ENCODE measurements at places on chromosomes 11 and 22.

GRCh38 chr11:35040221-35040942 lies 98.6 kb upstream of the CD44 start:
- DNase-seq = no peak

- DNase-seq = no peak
These were observed 16.8 kb upstream of the ADSL start for GRCh38 chr22:40329466-40329865.

DNA sequence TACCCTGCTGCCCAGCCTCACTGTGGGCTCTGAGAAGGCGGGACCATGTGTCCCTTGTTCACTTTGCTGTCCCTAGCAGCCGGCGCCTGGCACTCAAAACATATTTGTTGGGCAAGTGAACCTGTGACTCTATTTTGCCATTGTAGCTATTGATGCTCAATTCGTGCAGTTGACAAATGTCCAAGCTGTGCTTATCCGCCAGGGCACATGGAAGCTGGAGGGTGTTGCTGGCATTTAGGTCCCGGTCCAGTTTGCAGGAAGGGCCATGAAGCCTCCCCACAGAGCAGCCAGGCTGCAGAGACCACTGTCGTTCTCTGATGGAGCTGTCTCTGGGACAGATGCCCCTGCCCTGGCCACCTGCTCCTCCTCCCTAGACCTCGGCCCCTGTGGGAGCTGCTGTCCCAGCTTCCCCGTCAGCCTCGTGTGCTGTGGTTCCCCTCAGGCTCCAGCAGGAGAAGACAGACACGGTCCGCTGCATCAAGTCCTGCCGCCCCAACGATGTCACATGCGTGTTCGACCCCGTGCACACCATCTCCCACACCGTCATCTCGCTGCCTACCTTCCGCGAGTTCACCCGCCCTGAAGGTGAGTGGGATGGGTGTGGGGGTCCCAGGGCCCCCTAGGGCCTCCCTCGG lies 71.5 kb downstream of the FBLN1 start:
- DNase-seq = no peak

GRCh38 chr11:61632096-61632495 lies 48.1 kb upstream of the DAGLA start:
- DNase-seq = no peak

DNA sequence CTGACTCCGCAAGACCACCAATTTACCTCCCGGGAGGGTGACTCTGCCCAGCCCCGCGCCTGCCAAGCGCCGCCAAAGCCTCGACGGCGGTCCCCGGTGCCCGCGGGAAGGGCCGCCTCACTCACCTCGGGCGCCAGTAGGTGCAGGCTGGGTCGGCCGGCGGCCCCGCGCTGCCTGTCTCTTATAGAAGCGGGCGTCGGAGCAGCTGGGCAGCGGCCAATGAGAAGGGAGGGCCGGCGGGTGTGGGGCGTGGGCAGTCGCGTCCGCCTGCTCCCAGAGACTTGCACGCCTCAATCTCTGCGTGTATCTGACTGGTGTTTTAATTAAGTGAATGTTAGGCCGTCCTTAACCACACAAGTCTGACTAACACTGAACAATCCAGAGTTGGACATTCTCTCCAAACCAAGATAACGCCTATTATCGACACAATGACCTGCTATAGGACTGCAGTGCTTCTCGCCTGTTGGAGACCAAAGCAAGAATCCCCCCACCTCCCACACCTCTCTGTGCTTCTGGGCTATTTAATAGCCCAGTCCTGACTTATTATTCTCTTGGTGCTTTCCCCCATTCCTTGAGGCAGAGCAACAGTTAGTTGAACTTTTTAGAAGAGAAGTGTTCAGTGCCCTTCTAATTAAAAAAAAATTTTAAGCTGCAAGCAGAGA lies at the start of gene TPH1:
TPH1 (minus strand) TSS at position 154 of the 662 bp plus-strand sequence. CDS start 5,507 bp downstream, outside the sequence.
- DNase-seq = no peak

DNA sequence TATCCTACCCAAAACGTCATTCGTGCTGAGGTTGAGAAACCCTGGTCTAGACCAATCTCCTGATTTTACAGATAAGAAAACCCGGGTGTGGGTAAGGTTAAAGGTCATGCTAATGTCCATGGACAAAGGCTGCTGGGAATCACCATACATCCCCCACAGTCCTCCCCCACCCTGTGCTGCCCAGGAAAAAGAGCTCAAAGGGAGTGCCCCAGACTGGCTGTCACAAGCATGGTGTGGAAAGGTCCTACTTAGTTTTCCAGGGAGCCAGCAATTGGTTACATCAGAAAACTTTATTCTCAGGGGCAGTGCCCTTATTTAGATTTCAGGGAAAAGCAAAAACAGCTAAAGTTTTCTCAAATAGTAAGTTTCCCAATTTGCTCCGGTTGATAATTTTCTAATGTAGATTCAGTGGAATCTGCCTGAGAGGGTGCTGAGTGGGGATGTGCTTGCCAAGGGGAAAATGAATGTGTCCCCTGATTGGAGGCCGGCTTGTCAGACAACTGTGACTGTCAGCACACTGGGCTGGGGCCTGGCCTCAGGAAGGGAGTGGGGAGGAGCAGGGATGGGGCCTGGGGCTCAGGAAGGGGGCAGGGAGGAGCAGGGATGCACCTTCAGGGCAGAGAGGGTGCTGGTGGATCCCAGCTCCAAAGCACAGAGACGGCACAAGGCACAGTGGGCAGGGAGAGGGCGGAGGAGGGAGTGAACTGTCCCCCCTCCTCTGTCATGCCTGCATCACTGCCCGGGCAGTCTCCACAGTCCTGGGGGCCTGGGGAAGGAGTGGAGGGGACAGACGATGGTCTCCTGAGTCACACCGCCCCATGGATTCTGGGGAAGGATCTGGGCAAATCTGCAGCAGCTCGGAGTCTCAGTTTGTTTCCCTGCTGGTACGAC lies 263.6 kb downstream of the KIRREL3 start:
- no peak for DNase-seq

DNA sequence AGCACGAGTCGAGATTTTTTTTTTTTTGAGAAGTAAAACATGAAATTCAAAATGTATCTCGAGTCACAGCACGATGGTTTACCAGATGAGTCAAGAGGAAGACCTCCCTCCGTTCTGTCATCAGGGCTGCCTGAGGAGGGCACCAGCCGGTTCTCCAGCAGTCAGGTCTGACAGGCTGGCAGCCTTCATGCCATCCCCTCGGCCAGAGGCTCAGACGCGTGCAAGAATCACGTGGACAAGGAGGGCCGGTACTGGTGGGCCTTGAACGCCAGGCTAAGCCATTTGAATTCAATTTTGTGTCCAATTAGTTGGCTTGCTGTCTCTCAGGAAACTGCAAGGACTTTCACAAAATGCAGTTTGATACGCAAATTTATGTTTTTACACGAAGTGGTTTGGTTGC lies 1412.2 kb downstream of the BRD1 start:
- no peak for DNase-seq

- no peak for DNase-seq
These were observed 1005.8 kb upstream of the CCDC90B start for GRCh38 chr11:84292006-84292405.

GRCh38 chr22:44972363-44973083 lies 37.3 kb downstream of the PHF21B start:
- peak; percentile 58 for DNase-seq

DNA sequence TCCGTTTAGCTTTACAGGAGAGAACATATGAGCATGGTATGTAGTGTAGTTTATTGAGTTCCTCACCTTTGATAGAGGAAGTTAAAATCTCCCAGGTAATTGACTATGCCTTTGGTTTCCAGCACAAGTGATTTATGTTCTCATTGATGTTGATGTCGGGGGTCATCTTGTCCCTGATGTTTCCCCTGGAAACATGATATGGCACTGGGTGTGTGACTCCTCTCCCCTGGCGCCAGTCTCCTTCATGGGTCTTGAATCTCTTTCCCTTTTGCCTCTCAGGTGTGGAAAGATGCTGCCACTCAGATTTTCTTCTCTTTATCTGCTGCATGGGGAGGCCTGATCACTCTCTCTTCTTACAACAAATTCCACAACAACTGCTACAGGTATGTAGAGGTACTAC lies 28.3 kb downstream of the SLC6A5 start:
- no peak for DNase-seq

GRCh38 chr11:12618743-12619540 lies 55.3 kb upstream of the TEAD1 start:
- DNase-seq = no peak

DNA sequence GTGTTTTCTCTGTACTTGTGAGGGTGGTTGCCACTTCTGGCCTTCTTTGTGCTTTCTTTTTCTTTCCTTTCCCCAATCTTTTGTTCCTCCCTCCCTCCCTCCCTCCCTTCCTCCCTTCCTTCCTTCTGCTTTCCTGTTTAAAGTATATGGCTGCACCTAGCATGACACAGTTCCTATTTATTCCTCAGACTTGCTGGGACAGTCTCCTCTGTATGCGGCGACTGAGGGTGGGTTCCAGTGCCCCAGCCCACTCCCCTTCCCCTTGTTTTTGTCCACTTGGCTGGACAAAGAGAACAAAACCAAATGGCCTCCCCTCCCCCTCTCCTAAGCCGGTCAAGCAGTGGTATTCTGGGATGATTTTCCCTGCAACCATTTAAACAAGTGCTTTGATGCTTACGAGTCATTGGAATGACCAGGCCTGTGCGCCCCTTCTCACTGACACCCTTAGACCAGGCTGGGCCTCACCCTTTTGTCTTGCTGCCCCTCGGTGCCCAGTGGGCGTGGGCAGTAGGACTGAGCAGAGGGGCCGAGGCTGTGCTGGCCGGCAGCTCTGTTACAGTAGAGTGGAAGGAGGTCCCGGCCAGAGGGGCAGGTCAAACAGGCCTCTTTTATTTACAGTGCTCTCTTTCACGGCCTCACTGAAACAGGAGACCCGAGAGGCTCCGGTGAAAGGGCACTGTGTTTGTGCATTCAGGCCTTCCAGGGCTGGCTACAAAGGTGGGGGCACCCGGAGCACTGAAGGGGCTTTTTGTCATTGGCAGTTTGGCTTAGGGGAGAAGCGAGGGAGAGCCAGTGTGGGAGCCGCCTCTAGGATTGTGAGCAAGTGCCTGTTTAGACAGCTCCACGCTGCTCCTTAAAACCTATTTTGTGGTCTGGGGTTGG lies 32.2 kb downstream of the ZBTB16 start:
- DNase-seq = no peak

GRCh38 chr11:8754241-8754640 lies 71.6 kb downstream of the RPL27A start:
- DNase-seq = no peak

Measured in common myeloid progenitor, CD34-positive (primary cell).